ENCODE measurements at places on chromosomes 12 and 14. TPM values are rescaled to one million over a fixed set of nuclear protein-coding genes. Genes with fewer than 3 reads are reported as not detected.

Gene KRT80
- total RNA-seq, result 0.28 TPM

Gene AGAP2
- total RNA-seq, result 0.83 TPM

Gene MFAP5
- not detected for total RNA-seq

Gene USP44
- 0.18 TPM for total RNA-seq

Gene COX8C
- not detected for total RNA-seq

Gene LAG3
- 2.8 TPM for total RNA-seq

Gene CNIH1
- total RNA-seq, result 89.4 TPM

Gene P2RX2
- total RNA-seq, result not detected

Gene WASHC4
- 26.1 TPM for total RNA-seq

DNA sequence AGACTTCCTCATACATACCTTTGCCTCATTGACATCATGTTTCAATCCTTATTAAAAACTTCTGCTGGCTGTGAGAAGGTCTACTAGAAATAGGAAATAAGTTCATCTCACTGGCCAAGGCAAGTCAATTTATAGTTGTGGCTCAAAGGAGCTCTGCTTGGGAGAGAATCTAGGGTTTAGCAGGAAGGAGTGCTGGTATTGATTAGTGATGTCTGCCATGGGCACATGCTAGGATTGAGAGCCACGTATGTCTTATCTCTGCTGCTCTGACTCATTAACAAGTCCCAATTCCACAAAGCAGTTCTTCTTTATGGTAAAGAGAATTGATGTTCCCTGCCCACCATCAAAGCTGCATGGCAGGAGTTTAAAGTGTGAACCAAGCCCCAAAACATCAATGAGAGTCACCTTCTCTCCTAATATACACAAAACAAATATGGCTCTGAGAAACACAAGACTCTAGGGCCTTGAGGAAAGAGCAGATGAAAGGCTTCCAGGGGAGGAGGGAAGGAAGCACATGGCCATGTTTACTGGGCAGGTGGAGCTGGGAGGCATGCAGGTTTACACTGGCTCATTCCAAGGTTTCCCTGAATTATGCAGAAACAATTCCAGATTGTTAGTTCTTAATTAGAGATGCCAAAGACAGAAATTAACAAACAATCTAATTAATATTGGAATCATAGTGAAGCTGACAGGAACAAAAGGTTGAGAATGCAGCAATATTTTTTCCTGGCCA is 931.9 kb upstream of the TMEM132C start:
- DNase-seq, result no peak

DNA sequence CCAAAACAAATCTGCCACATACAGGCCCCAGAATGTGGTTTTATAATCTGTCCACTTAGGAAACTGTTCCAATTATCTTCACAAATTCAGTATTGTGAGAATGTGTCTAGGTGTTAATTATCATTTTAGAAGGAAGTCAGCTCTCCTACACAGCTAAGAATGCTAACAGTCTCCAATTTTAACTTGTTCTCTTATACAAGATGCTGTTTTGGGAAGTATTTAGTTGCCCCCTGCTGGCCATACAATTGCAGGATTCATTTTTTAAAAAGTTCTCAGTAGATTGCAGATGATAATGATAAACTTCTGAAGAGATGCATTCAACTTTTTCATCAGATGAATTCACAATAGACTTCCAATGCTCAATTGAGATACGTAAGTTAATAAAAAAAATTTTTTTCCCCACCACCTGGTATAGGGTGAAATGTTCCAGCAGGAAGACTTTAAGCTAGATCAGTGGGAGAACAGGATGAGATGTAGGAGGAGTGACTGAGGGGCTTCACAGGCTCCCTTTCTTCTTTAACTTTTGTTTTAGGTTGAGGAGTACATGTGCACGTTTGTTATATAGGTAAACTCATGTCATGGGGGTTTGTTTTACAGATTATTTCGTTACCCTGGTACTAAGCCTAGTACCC is 27.3 kb upstream of the OSBPL8 start:
- DNase-seq, result no peak

DNA sequence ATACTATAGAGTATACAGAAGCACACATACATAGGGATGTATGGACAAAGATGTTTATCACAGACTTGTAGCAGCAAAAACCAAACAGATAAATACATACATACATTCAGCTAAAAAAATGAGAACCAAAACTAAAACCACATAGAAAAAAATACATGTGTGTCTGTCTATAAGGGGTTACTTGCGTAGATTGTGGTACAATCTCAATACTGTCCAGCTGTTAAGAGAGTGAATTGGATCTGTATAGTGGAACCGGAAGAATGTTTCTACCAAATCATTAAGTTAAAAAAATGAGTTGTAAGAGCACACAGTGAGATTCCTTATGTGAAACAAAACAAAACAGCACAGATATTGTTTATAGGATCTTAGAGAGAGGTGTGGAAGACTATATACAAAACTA is 44.2 kb upstream of the DCD start:
- DNase-seq, result no peak

- DNase-seq, result no peak
These were observed 783.8 kb downstream of the VRK1 start for GRCh38 chr14:97581016-97581415.

GRCh38 chr14:81826081-81826480 is 292.4 kb upstream of the SEL1L start:
- DNase-seq, result no peak

DNA sequence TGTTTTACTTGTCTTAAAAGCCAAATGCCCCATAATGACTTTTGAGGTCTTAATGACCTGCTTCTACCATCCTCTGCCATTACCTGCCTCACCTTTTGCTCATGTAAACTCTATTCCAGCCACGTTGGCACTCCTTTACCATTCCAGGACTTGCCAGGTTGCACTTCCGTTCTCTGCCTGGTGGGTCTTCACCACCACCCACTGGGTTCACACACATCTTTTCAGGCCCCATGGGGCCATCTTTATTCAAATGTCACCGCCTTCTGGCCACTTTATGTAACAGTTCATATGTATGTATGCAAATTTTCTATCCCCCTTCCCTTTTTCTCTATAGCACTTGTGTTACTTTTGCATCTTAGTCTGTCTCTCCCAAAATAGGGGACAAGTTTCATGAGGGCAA is 57.7 kb downstream of the ATP2A2 start:
- no peak for DNase-seq

- DNase-seq, result no peak
These were observed 21.7 kb upstream of the CRIP2 start for GRCh38 chr14:105452963-105453362.

DNA sequence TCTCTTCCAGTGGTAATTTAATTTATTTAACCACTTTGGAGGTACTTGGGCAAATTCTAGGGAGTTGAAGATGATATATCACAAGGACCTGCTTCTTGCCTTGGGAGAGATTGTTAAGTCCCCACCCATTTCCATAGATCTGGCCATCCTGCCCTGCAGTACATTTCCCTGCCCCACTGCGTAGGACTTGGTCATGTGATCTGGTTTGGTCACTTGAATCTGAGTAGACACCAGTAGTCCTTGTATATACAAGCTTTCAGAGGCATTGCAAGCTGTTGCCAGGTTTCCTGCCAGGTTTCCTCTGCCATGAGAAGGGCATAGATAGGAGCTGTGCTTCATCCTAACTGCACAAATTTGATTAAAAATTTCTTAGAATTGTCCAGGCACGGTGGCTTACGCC is 200.0 kb downstream of the ADAMTS20 start:
- no peak for DNase-seq

GRCh38 chr12:114209861-114210260 is 196.1 kb downstream of the TBX5 start:
- DNase-seq, result no peak

DNA sequence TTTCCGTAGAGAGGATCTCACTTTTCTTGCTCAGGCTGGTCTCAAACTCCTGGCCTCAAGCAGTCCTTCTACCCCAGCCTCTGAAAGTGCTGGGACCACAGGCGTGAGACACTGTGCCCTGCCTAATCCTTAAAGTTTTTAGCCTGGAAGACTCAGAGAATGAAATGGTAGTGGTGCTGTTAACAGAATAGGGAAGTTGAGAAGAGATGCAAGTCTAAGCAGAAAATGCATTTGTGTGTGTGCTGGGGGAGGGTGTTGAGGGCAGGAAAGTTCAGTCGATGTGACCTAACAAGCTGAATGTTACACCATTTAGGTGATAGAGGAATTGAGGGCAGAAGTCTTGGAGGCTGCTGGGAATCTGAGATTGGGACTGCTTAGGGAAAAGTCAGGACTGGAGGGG is 6.9 kb upstream of the TUBA1A start:
- DNase-seq, result peak; percentile 15

DNA sequence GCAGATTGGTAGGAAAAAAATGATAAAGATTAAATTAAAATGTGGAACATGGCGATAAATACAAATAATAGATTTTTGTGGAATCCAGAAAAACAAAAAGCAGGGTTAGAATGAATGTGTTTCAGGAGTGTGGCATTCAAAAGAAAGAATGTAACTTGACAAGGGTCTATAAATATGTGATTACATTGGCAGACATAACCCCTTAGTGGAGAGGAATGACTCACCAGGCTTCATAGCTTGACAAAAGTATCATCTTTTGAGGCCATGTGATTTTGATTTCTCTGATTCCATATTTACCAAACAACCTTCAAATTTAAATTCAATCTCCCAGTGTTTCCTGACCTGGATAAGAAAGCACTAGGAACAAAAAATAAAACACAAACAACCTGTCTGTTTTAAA is 24.4 kb upstream of the MGST1 start:
- DNase-seq, result no peak

DNA sequence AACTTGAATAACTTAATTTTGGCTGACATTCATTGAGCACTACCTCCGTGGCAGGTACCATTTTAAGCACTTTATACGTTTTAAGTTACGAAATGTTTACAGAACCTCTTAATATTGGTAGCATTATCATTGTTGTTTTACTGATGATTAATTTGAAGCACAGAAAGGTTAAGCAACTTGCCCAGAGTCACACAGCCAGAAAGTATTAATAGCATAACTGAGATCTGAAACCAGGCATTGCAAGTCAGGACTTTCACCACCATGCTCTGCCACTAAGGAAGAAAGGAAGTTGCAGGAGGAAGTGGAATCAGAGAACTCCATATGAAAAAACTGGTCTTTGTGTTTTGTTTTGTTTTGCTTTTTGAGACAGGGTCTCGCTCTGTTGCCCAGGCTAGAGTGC is 28.2 kb upstream of the BCAT1 start:
- DNase-seq, result no peak

All from left lobe of liver (tissue), 2 donors.